Osteoblast (primary cell): ENCODE measurements at places on chromosomes 5 and 9.
A peak's percentile ranks its signal among the peaks of the same experiment; 100 is the strongest.

DNA sequence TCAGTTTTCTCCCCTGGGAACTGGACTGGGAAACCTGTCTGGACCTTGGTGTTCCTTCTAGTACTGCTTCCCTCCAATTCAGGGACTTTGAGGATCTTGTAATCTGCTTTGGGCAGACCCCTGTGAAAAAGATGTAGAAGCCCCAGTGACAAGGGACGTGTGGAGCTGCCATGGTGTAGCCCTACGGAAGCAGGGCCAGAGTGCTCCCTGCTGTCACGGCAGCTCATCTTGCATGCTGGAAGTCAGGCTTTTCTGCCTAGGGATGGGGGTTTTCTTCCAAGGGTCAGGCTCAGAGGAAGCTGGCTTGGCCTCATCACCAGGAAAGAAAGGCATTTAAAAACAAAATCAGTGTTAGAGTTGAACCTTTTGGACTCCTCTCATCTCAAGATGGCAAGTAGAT is 86.4 kb downstream of the AMBP start:
- peak; percentile 64 for DNase-seq

DNA sequence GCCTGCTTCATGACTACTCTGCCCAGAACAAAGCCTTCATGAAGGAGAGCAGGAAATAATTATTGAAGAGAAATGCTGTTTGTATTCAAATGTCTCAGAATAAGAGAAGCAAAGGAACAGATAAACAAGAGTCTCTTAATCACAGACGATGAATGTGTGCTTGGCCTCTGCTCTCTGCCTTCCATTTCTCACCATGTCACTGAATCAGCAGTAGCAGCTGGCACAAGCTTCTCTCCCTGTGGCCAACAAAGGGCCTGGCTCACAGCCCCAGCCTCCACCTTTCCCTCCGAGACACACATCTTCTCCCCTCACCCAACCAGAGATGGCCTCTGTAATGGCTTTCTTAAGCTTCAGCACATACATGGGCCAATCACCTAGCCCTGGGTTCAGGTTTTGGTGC is 128.1 kb upstream of the SLIT3 start:
- peak; percentile 73 for DNase-seq

- peak; percentile 97 for DNase-seq
These were observed 73.2 kb upstream of the STXBP1 start for GRCh38 chr9:127538849-127539258.

- no peak for DNase-seq
These were observed 1798.0 kb downstream of the EFNA5 start for GRCh38 chr5:105872569-105873270.

DNA sequence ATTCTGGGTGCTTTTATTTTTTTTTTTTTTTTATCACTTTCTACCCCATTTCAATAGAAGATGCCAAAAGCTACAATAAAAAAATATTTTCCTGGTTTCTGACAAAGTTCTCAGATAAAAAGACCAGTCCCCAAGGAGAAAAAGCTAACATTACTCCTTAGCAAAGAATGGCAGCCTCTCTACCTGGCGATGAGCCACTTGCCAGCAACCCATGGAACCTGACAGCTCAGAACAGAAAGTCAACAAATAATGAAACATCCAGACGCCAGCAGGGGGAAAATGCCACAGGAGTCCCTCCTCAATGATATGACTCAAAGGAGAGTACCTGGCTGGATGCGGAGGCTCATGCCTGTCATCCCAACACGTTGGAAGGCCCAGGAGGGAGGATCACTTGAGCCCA is 123.2 kb downstream of the MYO10 start:
- DNase-seq = peak; percentile 90

DNA sequence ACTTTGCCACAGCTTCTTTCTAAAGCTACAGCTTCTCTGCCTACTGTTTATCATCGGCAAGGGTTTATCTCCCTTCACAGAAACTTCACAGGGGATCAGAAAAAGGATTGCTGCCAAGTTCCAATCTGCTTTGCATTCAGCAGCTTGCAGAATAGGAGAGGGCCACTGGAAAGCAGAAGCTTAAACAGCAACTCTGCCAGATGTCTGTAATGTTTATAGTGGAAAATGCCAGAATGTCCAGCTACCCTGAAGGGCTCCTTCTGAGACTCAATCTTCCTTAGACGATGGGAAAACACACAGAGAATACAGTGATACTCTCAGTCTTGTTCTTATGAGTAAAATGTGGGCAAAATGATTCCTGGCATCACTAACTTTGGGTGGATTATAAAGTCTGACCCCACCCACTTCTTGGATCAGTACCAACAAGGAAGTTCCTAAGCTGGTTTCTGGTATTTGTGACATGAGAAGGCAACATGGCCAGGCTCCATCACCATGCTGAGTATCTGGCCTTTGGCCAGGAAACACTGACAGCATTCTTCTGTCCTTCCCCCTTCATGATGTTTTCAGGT is 19.0 kb downstream of the STOM start:
- no peak for DNase-seq

DNA sequence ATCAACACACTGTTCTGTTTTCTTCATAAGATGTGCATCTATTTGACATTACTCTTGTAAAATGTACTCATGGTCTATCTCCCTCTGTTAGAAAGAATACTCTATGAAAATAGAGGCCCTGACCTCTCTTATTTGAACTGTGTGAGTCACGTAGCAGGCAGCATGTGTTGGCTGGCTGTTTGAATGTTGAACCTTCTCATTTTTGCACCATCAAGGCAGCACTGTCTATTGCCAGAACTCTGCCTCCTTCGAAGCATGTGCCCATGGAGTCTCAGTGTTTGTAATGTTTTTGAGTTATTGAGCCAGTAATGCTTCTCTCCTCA is 144.4 kb downstream of the ALDH1A1 start:
- no peak for DNase-seq

DNA sequence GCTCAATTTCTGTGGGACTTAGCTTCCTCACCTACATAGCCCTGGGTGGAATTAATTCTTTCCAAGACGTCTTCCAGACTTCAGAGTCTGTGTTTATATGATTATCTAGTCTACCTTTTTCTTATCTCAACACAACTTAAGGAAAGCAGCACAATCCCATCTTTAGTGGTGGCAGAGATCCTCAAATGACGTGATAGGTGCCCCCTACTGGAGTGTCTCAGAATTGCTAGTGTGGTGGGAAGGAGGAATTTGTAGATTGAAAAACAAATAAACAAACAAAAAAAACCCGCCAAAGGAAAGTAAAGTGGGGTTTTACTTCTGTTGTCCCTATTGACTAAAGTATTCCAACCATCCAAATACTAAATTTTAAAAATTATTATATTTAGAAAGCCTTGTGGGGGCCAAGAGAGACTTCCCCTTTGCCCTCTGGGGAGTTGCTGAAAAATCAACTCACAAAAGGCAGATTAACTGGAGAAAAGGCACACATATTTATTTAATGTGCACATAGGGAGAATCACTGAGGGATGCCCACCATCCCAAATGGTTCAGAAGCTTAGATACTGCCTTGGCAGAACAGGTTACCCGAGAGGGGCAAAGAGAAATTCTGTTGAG is 283.3 kb downstream of the TMEM167A start:
- DNase-seq = no peak

DNA sequence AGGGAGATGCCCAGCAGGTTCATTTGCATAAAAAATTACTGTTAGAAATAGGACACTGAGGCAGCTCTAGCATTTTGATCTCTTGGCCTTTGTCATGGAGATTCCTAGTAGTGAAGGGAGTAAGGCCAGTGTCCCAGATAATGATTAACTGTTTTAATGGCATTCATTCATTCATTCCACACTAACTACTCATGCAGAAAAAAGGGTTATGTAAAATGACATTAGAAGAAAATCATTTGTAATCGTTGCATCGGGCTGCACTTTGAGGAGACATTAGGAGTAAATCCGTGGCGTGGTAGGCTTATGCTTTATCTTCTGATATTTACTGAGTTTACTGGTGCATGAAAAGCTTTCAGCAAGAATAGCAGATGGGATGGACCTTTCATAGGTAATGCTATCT is 82.6 kb upstream of the GRHPR start:
- DNase-seq = no peak

DNA sequence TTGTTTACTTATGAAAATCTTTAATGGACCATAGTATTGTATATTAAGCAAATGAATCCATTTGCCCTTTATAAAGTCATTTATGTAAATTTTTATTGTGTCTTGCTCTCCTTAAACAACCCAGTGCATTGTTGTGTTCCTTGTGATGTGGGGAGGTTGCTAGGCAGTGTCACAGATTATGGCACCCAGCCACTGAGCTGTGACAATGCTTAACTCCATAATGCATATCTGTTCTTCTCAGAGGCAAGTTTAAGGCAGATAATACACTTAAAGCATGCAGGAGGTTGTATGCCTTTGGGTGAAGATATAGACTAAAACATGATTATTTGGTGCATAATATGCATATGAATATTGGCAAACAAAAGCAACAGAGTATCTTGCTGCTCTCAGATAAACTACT is 269.6 kb upstream of the RIOK2 start:
- DNase-seq = no peak

GRCh38 chr5:154714266-154714986 is 40.8 kb upstream of the LARP1 start:
- peak; percentile 83 for DNase-seq

DNA sequence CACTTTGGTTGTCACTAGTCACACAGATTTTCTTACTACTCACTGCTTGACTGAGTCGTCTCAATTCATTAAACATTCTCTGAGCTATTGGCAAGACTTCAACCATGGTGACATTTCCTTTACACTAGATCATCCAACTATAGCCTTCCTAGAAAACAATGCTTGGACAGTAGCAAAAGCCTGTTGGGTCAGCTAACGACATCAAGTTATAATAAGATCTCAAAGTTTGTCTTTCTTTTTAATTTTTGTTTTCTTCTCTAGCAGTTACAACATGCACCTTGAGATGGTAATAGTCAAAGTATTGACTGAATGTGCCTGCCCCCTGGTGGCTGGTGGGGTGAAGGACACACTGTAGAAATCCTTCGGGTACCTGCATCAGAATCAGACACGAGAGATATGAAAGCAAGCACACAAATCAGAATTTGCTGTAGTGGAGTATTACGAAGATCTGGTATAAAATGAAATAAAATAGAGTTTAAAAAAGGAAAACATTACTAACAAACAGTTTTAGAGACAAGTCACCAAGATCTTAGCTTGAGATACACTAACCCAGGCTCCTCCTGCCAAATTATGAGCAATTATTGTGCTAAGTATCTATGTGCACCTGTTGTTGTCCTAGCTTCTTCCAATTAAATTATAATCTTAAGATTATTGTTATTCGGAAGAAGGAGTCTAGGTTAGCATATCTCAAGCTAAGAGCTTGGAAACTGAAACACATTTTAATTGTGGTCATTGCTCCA is 81.2 kb downstream of the ARL15 start:
- peak; percentile 71 for DNase-seq

DNA sequence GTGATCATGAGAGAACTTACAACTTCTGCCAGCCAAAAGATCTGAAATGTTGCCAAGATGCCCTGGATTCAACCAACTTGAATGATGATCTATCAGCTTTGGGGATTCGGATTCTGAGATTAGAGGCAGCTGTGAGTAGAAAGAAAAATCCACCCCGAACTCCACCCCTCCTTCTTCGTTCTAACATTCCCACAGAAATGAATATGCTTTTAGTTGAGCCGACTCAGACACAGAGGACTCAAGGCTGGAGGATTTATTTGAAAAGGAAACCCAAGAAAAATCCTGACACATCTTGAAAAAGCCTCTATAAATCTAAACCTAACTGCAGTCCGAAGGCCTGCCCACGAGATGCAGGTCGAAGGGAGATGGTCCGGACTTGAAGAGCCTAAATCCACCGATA is 275.0 kb downstream of the GAS1 start:
- no peak for DNase-seq

- no peak for DNase-seq
These were observed 58.0 kb downstream of the INIP start for GRCh38 chr9:112659906-112660305.

GRCh38 chr5:173454361-173454735 is 126.1 kb upstream of the STC2 start:
- no peak for DNase-seq

DNA sequence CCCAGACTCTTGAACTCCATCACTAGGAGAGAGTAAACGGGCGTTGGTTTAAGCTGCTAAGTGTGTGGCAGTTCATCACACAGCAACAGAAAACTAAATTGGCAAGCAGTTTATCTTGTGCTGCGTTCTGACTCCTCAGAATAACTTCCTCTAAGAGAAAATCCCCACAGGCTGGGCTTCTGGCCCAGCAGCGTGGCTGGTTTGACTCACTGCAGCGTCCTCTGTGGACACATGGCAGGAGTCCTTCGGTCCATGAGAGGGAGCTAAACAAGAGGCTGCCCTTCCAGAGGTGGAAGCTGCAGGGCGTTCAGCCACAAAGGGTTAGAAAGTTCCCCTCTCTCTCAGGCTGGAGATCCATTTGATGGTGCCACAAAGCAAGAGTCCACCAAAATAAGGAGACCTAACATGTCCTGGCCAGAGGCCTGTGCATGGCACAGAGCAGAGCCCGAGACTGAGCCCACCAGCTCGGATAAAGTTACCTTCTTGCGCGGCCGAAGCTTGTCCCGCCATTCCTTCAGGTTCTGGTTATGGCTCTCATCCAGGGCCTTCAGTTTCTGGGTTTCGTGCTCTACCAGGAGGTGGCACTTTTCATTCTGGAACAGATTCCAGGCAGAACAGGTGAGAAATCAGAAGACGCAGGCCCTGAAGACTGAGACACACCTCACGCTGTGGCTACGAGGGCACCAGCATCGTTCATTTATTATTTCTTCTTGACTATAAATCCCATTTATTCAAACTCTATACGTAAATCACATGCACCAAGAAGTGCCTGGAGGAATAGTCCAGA is 46.2 kb upstream of the FBXW11 start:
- peak; percentile 95 for DNase-seq

DNA sequence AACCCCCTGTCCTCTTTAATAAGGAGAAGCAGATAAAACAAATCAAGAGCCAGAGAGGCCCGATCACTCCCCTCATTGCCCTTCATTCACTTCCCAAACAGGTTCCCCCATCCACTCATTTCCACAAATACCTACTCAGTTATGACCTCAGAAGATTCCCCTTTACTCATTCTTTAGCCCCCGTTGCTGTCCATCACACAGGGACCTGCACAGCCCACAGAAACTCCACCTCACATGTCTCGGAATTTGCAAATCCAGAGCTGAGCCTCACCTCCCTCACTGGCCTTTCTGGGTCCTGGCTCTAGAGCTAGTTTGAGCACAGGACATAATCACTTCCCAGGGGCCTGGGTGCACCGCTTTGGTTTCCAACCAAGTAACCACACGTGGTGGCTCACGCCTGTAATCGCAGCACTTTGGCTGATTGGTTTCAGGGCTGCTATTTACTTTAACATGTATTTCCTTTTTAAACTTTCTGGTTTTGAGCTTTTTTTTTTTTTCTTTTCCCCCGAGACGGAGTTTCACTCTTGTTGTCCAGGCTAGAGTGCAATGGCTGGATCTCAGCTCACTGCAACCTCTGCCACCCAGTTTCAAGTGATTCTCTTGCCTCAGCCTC is 17.8 kb downstream of the ATP6V0E1 start:
- DNase-seq = no peak

DNA sequence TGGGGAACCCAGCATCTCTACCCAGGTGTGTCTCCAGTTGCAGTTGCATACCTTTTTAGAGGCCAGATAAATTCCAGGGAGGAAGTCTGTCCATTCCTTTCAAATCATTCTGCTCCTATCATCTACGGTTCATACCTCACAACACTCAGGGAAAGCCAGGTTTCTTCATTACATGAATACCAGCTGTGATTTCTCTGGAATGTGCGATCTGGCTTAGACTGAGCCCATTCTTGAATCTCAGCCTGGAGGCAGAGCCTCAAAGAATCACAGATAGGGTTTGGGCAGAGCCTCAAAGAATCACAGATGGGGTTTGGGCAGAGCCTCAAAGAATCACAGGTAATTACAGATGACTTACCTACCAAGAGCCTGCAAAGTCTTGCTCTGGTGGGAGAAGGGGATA is 7.2 kb downstream of the P4HA2 start:
- DNase-seq = no peak

GRCh38 chr9:126533926-126534310 is 79.8 kb upstream of the LMX1B start:
- DNase-seq = no peak
